ENCODE measurements at places on chromosomes 5 and 9.

GRCh38 chr9:120879446-120879845, 2.5 kb upstream of the PHF19 start:
- DNase-seq = no peak

GRCh38 chr5:56100439-56101176, 105.8 kb upstream of the IL6ST start:
- DNase-seq = no peak

DNA sequence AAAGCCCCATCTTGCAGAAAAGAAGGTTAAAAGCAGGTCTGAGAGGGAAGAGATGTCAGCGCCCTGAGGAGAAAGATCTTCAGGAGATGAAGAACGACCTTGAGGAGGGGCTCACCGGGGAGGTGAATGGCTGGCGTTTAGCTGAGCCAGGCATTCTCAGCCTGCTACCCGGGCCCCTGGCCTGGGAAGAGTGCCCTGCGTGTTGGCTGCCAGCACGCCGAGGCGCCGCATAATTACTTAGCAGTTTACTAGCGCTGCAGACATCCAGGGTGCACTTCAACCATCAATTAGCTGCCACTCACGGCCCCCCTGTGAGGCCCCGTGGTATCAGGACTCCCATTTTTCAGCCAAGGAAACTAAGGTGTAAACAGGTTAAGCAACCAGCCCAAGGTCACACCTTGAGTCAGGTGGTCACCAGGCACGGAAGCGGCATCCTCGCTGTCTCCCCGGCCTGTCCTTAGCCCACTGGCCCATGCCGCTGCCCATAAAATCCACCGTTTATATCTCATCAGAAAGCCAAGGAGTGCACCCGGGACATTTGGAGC, 551.9 kb downstream of the BNC2 start:
- no peak for DNase-seq

DNA sequence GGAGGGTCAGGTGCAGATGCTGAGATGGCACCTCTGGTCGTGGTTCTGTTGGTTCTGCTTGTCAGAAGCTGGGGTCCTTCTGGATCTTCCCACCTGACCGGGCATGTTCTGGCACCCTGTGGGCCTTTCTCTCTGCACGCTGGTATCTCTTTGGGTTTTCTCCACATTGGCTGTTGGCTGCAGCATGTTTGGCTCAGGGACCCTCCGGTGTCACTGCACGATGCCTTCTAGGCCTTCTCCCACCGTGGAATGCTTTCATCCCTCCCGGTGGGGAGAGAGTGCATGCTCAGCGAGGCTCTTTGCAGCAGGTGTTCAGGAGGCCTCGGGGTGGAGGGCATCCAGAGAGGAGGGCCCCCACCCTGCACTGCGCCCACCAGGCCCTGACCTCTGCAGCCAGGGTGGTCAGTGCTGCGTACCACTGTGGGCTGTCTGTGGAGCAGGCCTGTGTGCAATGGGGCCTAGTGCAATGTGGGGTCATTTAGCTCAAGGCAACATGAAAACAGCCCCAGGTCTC, 119.4 kb downstream of the WNK2 start:
- peak; percentile 22 for DNase-seq
